ENCODE measurements at places on chromosomes 2 and 18.

GRCh38 chr2:139160836-139161235 lies 380.6 kb upstream of the NXPH2 start:
- no peak for DNase-seq

DNA sequence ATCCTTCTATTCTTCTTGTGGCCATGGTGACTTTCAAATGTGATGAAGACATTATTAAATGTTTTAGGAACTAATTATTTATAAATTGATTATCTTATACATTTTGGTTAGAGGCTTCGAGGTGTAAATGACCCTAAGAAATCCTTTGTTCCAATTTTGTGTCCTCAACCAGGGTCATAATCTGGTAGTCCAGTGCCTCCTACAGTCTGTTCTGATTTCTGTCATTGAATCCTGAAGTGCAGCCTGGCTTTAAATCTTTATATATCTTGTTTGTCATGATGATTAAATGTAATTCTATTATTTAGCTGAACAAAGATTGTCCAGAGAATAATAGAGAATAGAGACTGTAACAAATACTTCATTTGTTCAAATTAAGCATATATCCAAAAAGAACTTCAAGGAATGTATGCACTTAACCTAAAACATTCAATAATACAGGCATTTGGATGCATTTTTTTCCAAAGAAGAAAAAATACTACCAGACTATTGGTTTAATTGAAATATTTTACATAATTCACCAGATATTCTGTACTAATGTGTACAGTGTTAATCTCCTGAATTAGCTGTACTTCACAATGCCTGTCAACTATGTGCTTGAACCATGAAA lies 89.8 kb downstream of the PRPF40A start:
- DNase-seq = no peak

GRCh38 chr2:198639580-198639979 lies 818.2 kb downstream of the SATB2 start:
- no peak for DNase-seq

GRCh38 chr18:59429608-59430007 lies 70.5 kb upstream of the LMAN1 start:
- DNase-seq = no peak

GRCh38 chr2:86580560-86580959 lies 17.3 kb upstream of the CHMP3 start:
- DNase-seq = no peak

- no peak for DNase-seq
Observed at GRCh38 chr2:121099329-121100290, 185.4 kb downstream of the TFCP2L1 start.

DNA sequence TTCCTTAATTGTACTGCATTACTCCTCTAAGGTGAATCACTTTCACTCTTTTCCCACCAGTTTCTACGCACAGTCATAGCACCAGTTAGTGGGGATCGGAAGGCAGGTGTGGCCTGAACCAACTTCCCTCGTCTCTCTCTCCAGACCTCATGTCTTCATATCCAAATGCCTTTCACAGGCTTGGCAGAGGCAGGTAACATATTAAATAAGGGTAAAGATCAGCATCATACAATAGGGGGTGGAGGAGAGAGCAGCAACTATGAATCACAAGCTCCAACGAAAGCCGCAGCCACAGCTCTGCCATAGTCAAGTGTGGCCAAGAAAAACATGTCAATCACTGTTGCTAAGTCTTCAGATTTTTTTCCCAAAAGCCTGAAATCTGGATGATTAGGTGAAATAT lies 40.3 kb downstream of the AP1S3 start:
- DNase-seq = no peak

- DNase-seq = no peak
Observed at GRCh38 chr2:108148555-108148954, 91.2 kb upstream of the SULT1C3 start.

- DNase-seq = no peak
Observed at GRCh38 chr18:77107292-77107691, 25.3 kb downstream of the MBP start.

DNA sequence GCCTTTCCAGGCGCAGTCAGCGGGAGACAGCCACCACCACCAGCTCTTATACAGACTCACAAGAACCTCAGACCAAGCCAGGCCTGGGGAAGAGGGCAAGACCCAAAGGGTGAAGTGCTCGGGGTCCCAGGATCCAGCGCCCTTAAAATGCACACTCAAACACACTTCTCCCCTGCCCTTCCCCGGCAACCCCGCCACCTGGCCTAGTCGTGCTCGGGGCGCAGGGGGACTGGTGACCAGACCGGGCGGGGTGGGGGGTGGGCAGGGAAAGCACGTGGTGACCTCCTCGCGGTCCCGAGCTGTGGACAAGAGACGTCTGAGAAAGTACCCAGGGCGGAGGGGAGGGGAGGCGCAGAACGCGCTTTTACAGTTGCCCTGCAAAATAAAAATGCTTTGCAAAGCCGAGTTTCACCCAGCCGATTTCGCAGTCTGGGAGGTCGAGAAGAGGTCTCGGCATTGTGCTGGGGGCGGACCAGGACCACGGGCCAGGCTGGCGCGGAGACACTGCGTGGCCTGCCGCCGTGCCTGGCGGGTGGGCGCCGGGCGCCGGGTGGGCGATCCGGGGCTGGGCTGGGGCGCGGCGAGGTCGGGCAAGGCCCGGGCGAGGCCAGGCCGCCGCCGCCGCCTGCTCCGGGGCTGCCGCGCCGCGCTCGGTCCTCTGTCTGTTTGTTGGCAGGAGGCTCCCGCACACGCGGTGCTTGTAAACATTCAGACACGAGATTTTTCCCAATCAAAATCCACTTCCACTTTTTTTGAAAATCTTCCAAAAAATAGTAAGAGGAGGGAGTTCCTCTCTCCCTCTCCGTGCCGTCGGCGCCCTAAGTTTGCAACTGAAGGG lies 2.0 kb downstream of the BCL11A start:
- DNase-seq = no peak

DNA sequence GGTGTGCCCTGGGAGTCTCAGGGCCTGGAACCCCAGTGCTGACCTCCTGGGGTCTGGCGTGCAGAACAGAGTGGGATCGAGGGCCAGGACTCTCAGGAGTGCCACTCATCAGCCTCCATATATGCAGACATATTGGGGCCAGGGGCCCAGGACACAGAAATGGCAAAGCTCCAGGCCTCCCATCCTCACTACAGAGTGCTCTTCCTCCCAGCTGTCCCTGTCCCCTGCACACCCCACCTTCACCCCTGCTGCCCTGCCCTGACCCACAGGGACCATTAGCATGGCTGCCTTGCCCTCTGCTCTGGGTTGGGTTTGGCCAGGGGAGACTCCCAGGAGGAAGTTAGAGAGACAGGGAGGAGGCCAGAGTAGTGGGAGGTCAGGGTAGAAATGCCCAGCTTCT lies 2.8 kb downstream of the TEX51 start:
- DNase-seq = no peak

GRCh38 chr18:9147440-9148202 lies 11.0 kb downstream of the ANKRD12 start:
- no peak for DNase-seq

- DNase-seq = no peak
Observed at GRCh38 chr2:96815326-96816126, 542 bp upstream of the CNNM3 start.

DNA sequence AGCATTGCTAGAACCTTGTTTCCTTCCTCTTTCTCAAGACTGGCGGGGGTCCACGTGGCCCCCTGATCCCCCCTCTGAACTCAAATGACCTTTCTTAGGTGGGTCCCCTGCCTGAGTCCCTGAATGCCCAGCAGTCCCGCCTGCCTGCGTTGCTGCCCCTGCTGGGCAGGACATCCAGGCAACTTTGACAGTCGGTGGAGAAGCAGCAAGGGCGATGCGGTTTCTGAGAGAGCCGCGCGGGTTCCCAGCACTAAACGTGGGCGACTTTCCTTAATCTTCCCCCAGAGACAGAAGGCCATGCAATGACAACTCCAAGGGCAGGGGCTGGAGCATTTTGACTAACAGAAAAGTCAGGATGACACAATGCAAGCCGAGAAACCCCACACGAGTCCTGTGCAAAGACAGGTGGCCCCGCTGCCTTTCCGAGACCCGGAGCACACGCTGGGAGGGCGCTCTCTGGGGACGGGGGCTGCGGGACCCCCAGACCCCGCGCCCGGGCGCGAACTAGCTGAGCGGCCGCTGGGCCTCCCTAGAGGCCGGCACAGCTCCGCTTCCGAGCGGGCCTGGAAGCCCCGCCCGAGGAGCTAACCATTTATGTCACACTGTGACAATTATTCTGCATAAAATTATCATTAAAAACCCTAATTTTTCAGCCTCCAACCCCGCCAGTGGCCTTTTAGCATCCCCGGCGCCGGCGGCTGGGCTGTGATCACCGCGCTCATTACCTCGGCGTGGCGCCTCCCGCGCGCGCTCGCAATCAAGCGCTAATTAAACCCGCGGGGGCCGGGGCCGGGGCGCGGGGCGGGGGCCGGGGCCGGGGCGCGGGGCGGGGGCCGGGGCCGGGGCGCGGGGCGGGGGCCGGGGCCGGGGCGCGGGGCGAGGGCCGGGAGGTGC lies 27.4 kb downstream of the ASB18 start:
- no peak for DNase-seq

DNA sequence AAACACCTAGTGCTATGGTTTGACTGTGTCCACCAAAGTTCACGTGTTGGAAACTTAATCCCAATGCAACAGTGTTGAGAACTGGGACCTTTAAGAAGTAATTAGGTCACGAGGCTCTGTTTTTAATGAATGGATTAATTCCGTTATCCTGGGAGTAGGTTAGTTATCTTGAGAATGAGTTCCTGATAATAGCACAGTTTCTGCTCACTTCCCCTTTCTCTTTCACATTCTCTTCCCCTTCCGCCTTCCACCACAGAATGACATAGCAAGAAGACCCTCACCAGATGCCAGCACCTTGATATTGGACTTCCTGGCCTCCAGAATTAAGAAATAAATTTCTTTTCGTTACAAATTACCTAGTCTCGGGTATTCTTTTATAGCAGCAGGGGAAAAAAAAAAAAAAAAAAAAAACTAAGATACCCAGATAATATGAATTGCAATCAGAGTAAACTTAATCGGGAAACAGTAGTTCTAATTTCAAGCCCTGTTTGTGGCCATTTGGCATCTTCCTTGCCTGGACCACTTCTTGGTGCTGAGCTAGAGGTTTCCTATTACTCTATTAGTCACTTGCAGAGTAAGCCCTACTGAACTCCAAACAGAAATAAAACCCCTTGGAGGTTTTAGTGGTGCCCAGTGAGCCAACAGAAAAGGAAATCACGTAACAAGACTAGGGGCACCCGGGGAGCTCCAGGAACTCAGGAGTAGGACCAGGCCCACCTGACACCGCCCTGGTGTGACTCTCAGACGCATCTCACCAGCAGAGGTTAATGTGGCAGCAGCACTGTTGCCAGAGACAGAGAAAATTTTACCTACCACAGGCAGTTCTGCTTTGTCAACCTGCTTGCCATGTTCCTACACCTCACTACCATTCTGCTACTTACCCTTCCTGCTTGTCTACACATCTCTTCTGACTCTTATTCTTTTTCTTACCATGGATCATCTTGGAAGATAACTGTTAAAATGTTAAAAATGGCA lies 147.6 kb upstream of the CAB39 start:
- DNase-seq = no peak

DNA sequence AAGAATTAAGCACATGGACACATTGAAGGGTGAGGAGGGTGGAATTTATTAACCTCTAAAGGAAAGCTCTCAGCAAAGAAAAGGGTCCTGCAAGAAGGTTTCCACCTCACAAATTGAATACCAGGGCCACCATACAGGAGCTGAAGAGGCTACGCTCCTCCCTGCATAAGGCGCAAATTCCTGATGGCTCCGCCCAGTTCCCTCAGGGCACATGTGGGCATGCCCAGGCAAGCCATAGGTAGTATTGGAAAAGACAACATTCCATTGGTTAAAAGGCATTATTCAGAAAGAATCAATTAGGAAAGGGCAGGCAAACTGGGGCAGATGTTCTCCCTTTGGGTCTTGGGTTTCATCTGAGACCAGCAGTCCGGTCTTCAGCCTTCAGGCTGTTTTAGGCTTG lies 161.2 kb downstream of the PTPRM start:
- DNase-seq = no peak

GRCh38 chr18:36813101-36813775 lies 15.6 kb downstream of the TPGS2 start:
- DNase-seq = no peak

DNA sequence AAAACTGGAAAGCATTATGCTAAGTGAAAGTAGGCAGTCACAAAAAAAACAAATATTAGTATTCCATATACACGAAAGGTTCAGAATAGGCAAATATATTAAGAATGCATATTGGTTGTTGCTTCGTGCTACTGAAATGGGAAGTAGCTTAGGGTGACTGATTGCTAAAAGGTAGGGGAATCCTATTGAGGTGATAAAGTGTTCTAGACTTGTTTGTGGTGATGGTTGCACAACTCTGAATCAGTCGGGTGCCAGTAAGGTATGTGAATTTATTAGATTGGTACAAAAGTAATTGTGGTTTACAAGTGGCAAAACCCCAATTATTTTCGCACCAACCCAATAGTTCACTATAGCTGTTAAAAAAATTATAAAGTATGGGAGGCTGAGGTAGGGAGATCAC lies 20.7 kb downstream of the USP34 start:
- no peak for DNase-seq

GRCh38 chr2:40431600-40431955 lies 20.3 kb downstream of the SLC8A1 start:
- DNase-seq = no peak

DNA sequence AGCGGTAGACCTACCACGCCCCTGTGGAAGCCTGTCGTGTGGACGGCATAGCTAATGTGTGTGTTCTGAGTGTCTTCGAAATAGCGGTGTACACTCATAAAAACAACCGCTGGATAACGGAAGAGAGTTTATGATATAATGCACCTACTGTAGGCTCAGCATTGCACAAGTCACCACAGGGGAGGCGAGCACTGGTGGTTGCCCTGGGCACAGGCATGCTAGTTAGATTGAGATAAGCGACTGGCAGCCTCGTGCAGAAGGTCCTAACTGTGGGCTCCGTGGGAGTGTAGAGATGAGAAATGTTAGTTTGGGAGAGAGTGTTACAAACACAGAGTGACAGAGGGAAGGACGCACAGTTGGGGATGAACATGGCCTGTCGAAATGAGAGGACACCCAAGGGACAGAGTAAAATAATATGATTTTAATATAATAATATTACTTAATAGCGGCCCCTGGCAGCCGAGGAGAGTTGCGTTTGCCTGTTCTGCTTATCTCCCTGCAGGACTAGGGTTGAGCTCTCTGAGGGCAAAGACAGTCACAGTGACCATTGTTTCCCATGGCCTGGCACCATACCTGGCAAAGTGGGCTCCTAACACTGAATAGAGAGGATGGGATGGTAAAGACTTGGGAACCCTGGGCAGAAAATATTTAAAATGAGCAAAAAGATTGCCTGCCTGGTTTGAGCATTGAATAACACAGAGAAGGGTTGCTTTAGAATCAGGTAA lies 204.2 kb downstream of the GBX2 start:
- no peak for DNase-seq

- no peak for DNase-seq
Observed at GRCh38 chr18:11678211-11678610, 10.9 kb upstream of the GNAL start.

DNA sequence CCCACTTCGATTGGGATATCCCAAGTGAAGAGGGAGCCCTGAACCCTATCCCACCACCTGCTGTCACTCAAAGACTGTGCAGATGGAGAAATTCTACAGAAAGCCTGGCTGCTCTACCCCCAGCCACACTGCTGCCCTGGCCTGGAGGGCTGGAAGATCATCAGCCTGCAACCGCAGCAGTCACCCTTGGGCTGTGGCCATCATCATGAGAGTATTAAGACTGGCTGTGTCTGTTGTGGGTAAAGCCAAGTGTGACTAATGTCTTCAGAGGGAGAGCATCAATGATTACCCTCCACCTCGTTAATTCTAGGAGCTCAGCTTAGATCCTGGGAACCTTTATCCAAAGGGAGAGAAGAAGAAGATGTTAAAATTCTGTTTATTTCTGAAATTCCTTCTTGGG lies 221.5 kb downstream of the TFCP2L1 start:
- DNase-seq = no peak

- no peak for DNase-seq
Observed at GRCh38 chr2:23685181-23685580, 241.7 kb downstream of the ATAD2B start.
